Thoracic aorta (tissue), 2 donors: ENCODE measurements at places on chromosomes 16 and 17.
A peak's percentile ranks its signal among the peaks of the same experiment; 100 is the strongest.

DNA sequence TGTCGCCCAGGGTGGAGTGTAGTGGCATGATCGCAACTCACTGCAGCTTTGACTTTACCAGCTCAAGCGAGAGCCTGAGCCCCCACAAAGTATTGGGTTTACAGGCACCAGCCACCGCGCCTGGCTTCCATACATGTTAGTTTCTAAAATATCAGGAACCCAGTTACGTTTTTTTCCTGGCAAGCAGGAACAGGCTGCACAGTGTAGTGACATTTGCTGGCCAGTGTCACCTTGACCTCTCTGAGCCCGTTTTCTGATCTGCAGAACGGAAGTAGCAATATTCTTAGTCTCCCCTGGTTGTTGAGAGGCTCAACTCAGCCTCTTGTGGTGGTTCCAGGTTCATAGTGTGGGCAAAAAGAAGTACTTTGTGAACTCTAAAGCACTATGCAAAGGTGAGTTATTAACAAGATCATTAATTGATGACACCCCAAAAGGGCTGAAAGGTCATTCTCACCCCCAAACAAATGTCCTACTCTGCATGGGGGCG is 15.6 kb downstream of the IGF2BP1 start:
- no peak for DNase-seq

DNA sequence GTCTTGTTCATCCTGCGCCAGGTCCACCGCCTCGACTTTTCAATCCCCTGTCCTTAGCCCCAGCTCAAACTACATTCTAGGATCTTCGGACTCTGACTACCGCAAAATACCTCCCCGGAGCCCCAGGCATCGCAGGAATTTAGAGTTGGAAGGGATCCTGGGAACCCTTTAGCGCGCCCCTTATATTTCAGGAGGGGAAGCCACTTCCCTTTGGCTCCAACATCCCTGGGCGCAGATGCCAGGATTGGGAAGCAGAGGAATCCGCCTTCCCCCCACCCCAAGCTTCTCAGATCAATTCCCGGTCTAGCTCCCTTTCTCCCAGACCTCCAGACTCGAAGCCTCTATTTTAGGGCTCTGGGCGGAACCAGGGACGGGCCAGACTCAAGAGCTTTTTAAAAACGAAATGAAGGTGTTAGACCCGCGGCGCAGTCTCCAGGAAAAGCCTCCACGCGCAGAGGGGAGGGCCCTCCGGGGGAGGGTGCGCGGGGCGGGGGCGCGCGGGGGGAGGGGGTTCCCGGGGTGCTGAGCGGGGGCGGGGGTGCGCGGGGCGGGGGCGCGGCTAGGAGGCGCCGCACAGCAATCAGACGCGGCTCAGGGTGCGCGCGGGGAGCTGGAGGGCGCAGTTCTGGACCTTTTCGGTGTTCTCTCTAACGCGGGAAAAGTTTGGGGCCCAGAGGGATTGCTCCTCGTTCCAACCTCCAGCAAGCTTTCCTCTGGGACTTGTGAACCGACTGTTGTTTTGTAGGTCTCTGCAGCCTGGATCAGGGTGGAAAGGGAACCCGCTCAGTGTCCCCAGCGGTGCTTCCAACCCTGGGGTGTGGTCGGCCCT is 1.6 kb downstream of the AHSP start:
- no peak for DNase-seq

- peak; percentile 88 for DNase-seq
Measured at GRCh38 chr16:70746040-70746707, 54.8 kb downstream of the VAC14 start.

- DNase-seq, result no peak
Measured at GRCh38 chr16:81589975-81590650, 145.5 kb downstream of the CMIP start.

DNA sequence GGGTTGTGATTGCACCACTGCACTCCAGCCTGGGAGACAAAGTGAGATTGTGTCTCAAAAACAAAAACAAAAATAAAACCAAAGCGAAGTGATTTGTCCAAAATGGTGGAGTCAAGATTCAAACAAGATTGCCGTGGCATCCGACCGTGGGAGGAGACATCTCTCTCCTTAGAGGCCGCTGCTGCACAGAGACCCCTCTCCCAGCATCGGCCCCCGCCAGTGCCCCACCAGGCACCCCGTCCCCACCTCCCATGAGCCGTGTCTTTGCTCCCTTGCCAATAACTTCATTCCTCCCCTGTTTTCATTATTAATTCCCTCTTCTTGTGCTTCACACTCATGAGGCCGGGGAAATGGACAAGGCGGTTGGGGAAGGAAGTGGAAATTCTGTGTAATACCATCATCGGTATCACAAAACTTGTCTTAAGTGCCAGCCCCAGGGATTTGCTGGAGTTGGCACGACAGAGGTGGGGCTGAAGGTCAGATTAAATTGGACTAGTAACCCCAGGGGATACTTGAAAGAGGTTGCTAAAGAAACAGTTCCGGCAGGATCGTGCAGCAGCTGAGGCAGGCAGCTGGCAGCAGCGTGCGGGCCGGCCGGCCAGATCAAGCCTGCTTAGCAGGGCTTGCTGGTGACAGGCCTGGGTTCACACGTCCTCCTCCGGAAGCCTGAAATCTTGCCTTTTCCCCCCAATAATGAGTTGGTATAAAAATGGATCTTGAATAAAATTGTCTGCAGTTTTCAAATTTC is 66.8 kb downstream of the RTN4RL1 start:
- DNase-seq, result no peak

GRCh38 chr17:79803997-79804855 is 7.3 kb upstream of the CBX8 start:
- DNase-seq, result no peak
